ENCODE measurements at places on chromosomes 16 and 17. TPM values are rescaled to one million over a fixed set of nuclear protein-coding genes. Genes with fewer than 3 reads are reported as not detected.

DNA sequence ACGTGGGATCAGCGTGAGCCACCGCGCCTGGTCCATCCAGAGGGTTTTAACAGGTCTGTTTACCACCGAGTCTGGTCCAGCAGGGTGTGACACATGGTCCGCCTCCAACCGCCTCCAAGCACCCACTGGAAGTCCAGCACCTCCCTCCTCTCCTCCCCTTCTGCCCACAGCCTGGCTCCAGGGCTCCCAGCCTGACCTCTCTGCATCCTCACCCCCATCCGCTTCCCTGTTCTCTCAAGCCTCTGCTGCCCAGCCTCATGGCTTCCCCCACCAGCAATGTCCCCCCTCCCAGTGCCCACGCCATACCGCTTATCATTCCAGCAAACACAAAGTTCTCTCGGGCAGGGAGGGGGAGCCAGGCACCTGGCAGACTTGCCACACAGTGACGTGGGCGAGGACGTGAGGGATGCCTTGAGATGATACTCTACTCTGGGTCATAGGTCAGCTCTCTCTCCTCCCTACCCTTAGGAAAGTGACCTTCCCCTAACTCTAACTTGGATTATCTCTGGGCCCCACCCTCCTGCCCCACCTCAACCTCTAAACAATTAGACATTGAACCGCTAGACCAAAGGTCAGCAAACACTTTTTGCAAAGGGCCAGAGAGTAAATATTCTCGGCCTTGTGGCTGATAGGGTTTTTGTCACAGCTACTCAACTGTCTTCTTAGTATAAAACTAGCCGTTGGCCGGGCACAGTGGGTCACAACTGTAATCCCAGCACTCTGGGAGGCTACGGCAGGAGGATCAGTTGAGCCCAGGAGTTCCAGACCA is 23.1 kb downstream of the CDC42EP4 start:
- no peak for DNase-seq

GRCh38 chr17:74361230-74362068 is at the start of gene BTBD17:
Gene BTBD17, minus strand, starts transcription at chr17:74361868. Its CDS starts 49 bp downstream, at chr17:74361819.
- no peak for DNase-seq

ABCA5 gene
- total RNA-seq = 1.1 TPM

PTX4 gene
- total RNA-seq = not detected

- no peak for DNase-seq
Observed at GRCh38 chr16:81384006-81384405, 60.6 kb upstream of the CMIP start.

HBA1 gene
- total RNA-seq = not detected

CFAP97D1 gene
- total RNA-seq = not detected

GRCh38 chr17:74571621-74572270 is 4.4 kb upstream of the CD300H start:
- no peak for DNase-seq

GRCh38 chr17:43570518-43570928 is 24.4 kb upstream of the ETV4 start:
- peak; percentile 95 for DNase-seq

DNA sequence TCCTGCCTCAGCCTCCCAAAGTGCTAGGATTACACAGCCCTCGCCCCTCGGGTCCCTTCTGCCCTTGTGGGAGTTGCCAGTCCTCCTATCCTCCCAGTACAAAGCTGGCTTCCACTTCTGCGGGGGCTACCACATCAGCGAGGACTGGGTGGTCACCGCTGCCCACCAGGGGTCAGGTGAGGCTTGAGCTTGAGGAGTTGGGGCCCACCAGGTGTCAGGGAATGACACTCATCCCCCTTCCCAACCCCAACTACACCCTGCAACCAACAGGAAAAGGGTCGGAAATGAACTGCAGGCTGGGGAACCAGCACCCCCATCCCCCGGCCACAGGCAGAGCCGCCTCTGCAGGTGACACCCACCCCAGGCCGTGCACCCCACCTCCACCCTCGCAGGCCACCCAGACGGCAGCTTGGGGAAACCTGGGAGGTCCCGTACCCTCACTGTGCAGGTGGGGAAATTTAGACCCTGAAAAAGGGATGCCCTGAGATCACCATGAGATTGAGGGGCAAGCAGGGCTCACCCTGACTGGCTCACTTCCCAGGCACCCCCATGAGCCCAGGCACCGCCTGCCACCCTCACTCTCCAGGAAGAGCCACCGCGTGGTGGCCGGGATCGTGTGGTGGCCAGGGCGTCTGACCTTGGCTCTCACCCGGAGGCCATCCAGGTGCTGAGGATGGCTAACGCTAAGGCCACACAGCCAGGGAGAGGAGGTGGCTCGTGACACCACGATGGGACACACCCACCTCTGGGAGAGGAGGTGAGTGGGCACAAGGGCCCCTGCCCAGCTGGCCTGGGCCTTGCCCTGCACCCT is 8.0 kb downstream of the CTRB1 start:
- DNase-seq = no peak

HP gene
- not detected for total RNA-seq

DNA sequence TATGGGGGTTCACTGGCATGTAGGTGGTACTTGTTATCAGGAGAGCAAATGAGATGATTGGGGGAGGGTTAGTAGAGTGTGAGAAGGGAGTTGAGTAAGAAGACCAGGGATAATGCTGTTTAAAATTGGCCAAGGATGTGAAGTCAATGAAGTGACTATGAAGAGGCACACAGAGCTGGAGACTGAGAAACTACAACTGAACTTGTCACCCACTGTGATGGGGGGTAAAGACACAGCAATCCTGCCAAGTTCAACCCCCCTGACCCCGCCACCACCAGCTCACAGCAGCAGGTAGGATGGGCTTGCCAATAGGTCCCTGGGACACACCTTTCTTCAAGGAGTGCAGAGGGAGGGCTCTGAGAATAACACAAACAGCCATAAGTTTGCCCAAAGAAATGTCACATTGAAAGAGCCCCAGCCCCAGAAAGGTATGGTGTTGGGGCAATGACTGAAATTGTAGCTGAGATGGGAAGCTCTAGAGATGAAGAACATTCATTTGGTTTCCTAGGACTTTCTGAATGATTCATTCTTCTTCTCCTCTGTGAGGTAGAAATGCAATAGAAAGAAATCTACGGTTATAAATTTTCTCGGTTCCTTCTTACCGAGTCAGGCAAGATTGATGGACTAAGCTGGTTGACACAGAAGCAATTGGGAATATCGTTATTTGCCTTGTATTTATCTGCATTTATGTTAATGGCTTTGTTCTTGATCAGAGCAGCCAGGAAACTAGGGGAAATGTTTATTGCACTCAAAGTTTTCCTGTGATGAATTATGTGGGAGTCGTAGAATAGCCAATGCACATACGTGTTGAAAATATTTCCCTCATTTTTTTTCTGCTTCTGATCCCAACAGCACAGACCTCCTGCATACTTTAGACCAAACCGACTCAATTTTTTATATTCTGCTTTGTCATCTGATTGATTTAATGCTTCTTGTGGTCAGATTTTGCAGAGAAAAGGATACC is 595.2 kb upstream of the CDH11 start:
- no peak for DNase-seq

AXIN2 gene
- total RNA-seq = 1.8 TPM

GRCh38 chr17:17704931-17705330 is 23.7 kb downstream of the RAI1 start:
- DNase-seq = no peak

DNA sequence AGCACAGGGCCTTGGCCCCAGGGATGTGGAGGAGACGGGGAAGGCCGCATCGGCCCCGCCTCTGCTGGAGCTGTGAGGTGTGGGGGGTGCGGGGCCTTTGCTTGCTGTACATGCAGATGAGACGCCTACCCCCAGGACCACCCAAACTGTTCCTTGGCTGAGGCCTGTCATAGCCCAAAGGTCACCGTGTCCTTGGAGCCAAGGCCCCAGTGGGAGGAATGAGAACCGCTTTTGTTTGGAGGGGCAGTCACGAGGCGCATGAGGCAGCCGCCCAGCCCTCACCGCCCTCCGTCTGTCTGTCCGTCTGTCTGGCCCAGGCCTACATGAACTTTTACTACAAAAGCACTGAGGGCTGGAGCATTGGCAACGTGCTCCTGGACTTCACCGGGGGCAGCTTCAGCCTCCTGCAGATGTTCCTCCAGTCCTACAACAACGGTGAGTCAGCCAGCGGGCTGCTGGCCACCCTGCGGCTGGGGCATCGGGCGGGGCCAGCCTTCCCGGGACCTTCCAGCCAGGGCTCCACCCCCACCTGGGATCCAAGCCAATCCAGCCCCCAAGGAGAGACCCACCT is 8.8 kb downstream of the TAX1BP3 start:
- peak; percentile 84 for DNase-seq

GRCh38 chr17:15398736-15399331 is 57.4 kb upstream of the TEKT3 start:
- DNase-seq = peak; percentile 77

- no peak for DNase-seq
Observed at GRCh38 chr17:44760474-44761308, 1.9 kb downstream of the ADAM11 start.

GRCh38 chr16:13448346-13448745 is 471.6 kb upstream of the ERCC4 start:
- DNase-seq = no peak

GRCh38 chr17:18951941-18952842 is at the start of gene SLC5A10:
Gene SLC5A10, plus strand, starts transcription at chr17:18952165. Its CDS starts 41 bp downstream, at chr17:18952206.
- DNase-seq = no peak

GRCh38 chr16:27025581-27025980 is 41.1 kb upstream of the C16orf82 start:
- DNase-seq = no peak

KRTAP17-1 gene
- total RNA-seq = not detected

DNA sequence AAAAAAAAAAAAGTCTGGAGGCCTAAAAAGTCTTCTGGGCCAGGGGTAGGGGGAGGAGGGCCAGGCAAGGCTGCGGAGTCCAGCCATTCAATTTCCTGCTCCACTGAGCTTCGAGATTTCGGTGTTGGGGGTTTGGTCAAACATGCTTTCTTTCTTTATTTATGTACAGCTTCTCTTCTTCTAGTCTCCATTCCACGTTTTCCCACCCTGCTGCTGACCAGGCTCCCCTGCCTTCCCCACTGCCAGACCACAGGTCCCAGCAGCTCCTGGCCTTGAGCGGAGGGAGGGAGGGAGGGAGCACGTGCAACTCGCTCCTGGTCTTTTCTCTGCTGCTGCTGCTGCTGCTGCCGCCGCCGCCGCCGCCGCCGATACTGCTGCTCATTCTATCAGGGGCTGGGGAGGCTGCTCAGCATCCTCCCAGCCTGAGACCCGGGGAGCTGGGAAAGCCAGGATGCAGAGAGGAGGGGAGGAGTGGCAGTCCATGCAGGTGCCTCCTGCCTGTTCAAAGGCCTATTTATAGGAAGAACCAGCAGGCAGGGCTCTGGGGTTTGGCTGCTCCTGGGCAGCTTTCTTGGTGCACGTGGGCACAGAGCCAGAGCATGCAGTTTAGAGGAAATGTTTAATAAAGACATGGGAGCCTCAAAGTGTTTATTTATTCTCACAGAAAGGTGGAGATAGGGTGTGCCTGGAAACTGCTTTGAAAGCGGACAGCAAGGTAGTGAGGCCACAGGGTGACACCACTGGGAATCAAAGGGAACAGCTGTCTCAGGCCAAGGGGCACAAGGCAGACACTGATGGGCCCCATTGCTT is 23.4 kb upstream of the ZFHX3 start:
- DNase-seq = no peak

- no peak for DNase-seq
Observed at GRCh38 chr17:78910497-78911284, 7.7 kb upstream of the CEP295NL start.

DNA sequence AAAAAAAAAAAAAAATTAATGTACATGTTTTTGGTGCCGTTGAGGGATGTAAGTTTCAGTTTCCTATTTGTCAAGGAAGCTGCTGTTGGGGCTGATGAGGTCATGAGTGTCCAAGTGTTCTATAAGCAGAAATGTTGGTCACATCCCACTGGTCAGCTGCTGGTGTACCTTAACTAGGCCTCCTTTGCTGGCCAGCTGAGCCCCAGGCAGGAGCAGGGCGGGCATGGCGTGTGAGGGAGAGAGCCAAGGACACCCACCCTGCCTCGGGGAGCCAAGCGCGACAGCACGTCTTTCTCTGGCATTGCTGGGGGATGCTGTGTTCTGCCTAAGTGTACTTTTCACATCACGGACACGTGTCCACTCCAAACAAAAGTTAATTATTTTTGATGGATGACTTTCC is 108.1 kb upstream of the CDC42EP4 start:
- DNase-seq = no peak

- no peak for DNase-seq
Observed at GRCh38 chr17:2436316-2436905, 35.6 kb upstream of the MNT start.

- DNase-seq = no peak
Observed at GRCh38 chr16:17328932-17329331, 141.8 kb downstream of the XYLT1 start.

GRCh38 chr17:59372138-59372751 is 40.8 kb downstream of the YPEL2 start:
- DNase-seq = peak; percentile 24

KIF2B gene
- total RNA-seq = 0.17 TPM

DNA sequence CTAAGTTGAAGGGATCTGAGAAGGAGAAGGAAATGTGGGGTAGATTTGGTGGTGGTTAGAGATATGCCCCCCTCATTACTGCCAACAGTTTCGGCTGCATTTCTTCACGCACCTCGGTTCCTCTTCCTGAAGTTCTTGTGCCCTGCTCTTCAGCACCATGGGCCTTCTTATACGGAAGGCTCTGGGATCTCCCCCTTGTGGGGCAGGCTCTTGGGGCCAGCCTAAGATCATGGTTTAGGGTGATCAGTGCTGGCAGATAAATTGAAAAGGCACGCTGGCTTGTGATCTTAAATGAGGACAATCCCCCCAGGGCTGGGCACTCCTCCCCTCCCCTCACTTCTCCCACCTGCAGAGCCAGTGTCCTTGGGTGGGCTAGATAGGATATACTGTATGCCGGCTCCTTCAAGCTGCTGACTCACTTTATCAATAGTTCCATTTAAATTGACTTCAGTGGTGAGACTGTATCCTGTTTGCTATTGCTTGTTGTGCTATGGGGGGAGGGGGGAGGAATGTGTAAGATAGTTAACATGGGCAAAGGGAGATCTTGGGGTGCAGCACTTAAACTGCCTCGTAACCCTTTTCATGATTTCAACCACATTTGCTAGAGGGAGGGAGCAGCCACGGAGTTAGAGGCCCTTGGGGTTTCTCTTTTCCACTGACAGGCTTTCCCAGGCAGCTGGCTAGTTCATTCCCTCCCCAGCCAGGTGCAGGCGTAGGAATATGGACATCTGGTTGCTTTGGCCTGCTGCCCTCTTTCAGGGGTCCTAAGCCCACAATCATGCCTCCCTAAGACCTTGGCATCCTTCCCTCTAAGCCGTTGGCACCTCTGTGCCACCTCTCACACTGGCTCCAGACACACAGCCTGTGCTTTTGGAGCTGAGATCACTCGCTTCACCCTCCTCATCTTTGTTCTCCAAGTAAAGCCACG is 28.3 kb downstream of the STH start:
- DNase-seq = no peak

- DNase-seq = no peak
Observed at GRCh38 chr17:76862494-76862893, 5.7 kb upstream of the MGAT5B start.

DNA sequence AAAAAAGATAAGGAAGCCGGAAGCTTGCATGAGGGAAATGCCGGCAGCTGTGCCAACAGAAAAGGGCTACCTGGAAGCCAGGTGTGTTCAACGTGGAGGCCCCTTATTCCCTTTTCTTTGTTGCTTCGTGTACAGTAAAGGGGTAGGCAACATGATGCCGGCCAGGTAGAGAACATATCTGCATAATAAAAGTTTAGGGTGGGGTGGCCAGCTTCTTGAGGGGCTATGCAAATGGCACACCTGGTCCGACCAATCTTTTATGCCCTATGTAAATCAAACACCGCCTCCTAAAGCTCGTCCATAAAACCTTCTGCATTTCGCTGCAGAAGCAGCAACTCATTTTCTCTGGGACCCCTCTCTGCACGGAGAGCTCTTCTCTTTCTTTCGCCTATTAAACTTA is 911.6 kb downstream of the KCNJ2 start:
- DNase-seq = no peak
